Tibial nerve (tissue), 4 donors: ENCODE measurements at places on chromosomes 6 and 20. TPM values are rescaled to one million over a fixed set of nuclear protein-coding genes. Genes with fewer than 3 reads are reported as not detected.

The GJA1 gene
- 44.7 TPM for total RNA-seq

The STMND1 gene
- not detected for total RNA-seq

DNA sequence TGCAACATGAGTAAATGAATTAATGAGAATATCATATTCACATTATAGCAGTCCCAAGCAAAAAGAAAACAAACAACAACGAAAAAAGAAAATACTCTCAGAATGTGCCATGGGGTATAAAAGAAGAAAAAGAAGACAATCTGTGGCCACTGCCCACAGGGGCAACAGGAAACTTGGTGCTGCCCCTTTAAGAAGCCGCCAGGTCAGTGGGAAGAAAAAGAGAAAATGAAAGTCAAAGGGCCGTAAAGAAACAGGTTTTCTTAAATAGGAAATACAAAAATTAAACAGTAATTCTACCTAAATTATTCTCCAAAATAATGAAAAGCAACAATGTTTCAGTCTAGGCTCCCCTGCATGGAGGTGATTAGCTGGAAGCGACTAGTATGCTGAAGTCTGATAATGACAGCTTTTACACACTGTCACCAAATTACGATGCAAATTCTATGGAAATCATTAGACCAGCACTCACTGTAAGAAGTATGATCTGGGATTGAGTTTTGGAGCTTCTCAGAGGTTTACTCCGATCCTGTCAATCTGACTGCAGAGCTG, 23.6 kb downstream of the GMDS start:
- H3K4me1 ChIP-seq: peaks cover 8% of the 10 kb centered on the region
- no peak overlapping the region for H3K27ac ChIP-seq
- no peaks in the 10 kb centered on the region for H3K27me3 ChIP-seq
- H3K36me3 ChIP-seq: no peaks in the 10 kb centered on the region
- peak overlapping the region; percentile 42 for H3K4me3 ChIP-seq

DNA sequence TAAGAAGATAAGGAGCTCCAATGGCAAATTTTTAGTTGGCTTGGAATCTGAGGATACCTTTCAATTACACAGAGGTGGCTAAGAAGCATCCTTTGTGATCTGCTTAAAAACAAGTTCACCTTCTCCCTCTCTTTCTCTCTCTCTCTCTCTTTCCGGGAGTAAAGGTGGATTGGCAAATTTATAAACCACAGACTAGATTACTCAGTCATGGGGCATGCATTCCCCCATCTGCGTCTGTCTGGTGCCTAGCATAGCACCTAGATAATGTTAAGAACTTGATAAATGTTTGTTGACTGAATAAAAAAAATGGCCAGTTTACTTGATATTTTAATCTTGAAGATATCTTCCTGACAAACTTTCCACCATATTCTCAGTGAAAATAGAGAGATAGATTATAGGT, 312.3 kb downstream of the CDC5L start:
- no peak overlapping the region for H3K27ac ChIP-seq
- DNase-seq: no peak
- H3K4me3 ChIP-seq: no peak overlapping the region
- H3K4me1 ChIP-seq: no peaks in the 10 kb centered on the region

The HNF4A gene
- not detected for total RNA-seq

- no peak for DNase-seq
- H3K4me3 ChIP-seq: no peak overlapping the region
- H3K27me3 ChIP-seq: no peaks in the 10 kb centered on the region
- H3K27ac ChIP-seq: no peak overlapping the region
- H3K4me1 ChIP-seq: no peaks in the 10 kb centered on the region
Measured at GRCh38 chr6:131657630-131658111, 20.6 kb downstream of the ENPP3 start.

The PTPRT gene
- total RNA-seq: under 0.01 TPM

The KCNS1 gene
- total RNA-seq: 0.22 TPM

DNA sequence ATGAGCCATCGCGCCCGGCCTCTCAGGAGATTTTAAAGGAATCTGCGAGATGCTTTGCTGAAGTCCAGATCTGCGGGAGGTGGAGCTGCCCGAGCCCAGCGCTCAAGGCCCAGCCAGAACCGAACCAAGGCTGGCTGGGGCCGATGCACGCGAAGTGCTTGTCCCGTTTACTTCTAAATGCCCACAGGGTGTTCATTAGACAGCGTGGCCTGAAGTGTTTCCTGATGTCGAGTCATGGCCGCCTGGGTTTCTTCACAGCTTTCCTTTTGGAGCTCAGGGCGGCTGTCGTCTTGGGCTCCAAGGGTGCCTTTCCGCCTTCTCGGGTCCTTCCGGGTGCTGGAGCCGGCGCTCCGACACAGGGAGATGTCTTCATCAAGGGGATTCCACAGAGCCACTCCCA, 25.1 kb upstream of the CCR6 start:
- no peak overlapping the region for H3K4me3 ChIP-seq
- no peaks in the 10 kb centered on the region for H3K27me3 ChIP-seq
- H3K4me1 ChIP-seq: peaks cover 5% of the 10 kb centered on the region
- H3K27ac ChIP-seq: no peak overlapping the region

The GRM1 gene
- not detected for total RNA-seq

The NTSR1 gene
- total RNA-seq: not detected

The REM1 gene
- 5.0 TPM for total RNA-seq

The NKX2-2 gene
- total RNA-seq: not detected

DNA sequence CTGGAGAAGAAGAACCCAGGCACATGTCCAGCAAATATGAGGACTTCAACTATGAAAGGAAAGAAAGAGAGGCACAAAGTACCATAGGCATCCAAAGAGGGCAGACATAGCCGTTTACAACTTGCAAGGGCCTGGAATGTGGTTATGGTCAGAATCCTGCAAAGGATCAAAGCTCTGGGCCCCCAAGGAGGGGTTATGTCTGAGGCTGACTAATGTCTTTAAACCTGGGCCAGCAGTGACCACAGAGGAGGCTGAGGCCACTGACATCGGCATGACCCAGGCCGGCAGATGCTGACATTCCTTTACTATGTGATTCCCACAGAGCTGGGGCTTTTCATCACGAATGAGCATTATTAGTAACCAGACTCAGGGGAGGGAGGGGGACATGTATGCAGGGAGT, 861.1 kb downstream of the DHX35 start:
- no peak overlapping the region for H3K27ac ChIP-seq
- H3K4me1 ChIP-seq: no peaks in the 10 kb centered on the region
- H3K27me3 ChIP-seq: no peaks in the 10 kb centered on the region
- DNase-seq: no peak
- H3K36me3 ChIP-seq: no peaks in the 10 kb centered on the region

GRCh38 chr6:34656378-34657036, 40.1 kb downstream of the ILRUN start:
- H3K4me3 ChIP-seq: peak overlapping the region; percentile 11
- peaks cover 46% of the 10 kb centered on the region for H3K4me1 ChIP-seq
- H3K27ac ChIP-seq: peak overlapping the region; percentile 90
- no peak for DNase-seq

DNA sequence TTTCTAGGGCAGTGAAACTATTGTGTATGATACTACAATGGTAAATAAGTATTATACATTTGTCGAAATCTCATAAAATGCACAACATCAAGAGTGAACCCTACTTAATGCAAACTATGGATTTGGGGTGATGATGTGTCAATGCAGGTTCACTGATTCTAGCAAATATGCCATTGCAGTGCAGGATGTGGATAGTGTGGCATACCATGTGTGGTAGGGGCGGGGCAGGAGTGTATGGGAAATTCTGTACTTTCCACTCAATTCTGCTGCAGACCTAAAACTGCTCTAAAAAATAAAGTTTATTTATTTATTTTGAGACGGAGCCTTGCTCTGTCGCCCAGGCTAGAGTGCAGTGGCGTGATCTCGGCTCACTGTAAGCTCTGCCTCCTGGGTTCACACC, 44.3 kb downstream of the ABHD12 start:
- DNase-seq: no peak
- peaks cover 3% of the 10 kb centered on the region for H3K4me1 ChIP-seq
- no peaks in the 10 kb centered on the region for H3K36me3 ChIP-seq
- no peak overlapping the region for H3K27ac ChIP-seq
- no peaks in the 10 kb centered on the region for H3K27me3 ChIP-seq

DNA sequence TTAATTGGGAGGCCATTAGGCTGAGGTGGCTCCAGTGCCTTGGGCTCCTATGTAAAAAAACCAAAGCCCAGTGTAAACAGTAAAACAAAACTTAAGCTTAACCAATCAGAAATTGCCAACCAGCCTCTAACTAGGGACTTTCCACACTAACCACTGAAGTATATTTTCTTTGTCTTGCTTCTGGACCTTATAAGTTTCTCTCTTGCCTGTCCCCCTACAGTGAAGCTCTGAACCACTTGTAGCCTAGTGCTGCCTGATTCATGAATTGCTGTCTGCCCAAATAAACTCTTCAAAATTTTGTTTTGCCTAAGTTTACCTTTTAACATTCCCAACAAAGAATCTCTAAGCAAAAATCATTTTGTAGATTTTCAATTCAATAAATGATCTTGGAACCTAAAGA, 28.2 kb downstream of the POPDC3 start:
- no peak for DNase-seq
- no peak overlapping the region for H3K4me3 ChIP-seq
- H3K4me1 ChIP-seq: no peaks in the 10 kb centered on the region
- H3K36me3 ChIP-seq: no peaks in the 10 kb centered on the region

The GDAP1L1 gene
- not detected for total RNA-seq

GRCh38 chr6:12181481-12181880, 108.7 kb upstream of the EDN1 start:
- DNase-seq: no peak
- H3K27me3 ChIP-seq: no peaks in the 10 kb centered on the region
- no peak overlapping the region for H3K27ac ChIP-seq
- H3K4me1 ChIP-seq: no peaks in the 10 kb centered on the region
- H3K4me3 ChIP-seq: no peak overlapping the region

- no peak overlapping the region for H3K27ac ChIP-seq
- H3K27me3 ChIP-seq: no peaks in the 10 kb centered on the region
- H3K4me1 ChIP-seq: no peaks in the 10 kb centered on the region
- no peaks in the 10 kb centered on the region for H3K36me3 ChIP-seq
- DNase-seq: no peak
Measured at GRCh38 chr20:32674362-32674789, 635 bp upstream of the C20orf203 start.
